ENCODE measurements at places on chromosomes 4 and X. TPM values are rescaled to one million over a fixed set of nuclear protein-coding genes. Genes with fewer than 3 reads are reported as not detected.
A peak's percentile ranks its signal among the peaks of the same experiment; 100 is the strongest.

VCX2 gene
- total RNA-seq, result not detected

GRCh38 chrX:9443327-9443726 is 21.5 kb upstream of the TBL1X start:
- no peaks in the 10 kb centered on the region for H3K27me3 ChIP-seq
- no peaks in the 10 kb centered on the region for H3K4me1 ChIP-seq
- H3K36me3 ChIP-seq, result no peaks in the 10 kb centered on the region
- H3K4me3 ChIP-seq, result no peak overlapping the region

GRCh38 chrX:153499341-153499740 is 4.6 kb downstream of the BGN start:
- no peaks in the 10 kb centered on the region for H3K36me3 ChIP-seq
- no peak for DNase-seq
- peak overlapping the region; percentile 46 for H3K4me3 ChIP-seq
- H3K27ac ChIP-seq, result peak overlapping the region; percentile 33
- peaks cover 14% of the 10 kb centered on the region for H3K4me1 ChIP-seq

CC2D2A gene
- 9.6 TPM for total RNA-seq

- no peak overlapping the region for H3K4me3 ChIP-seq
- DNase-seq, result no peak
- H3K27ac ChIP-seq, result peak overlapping the region; percentile 25
- H3K27me3 ChIP-seq, result no peaks in the 10 kb centered on the region
- peaks cover 24% of the 10 kb centered on the region for H3K4me1 ChIP-seq
- no peaks in the 10 kb centered on the region for H3K36me3 ChIP-seq
These were observed 48.5 kb upstream of the MYOZ2 start for GRCh38 chr4:119087121-119087520.

GRCh38 chr4:10336471-10336870 is 120.8 kb downstream of the ZNF518B start:
- peaks cover 8% of the 10 kb centered on the region for H3K4me1 ChIP-seq
- no peak for DNase-seq
- no peak overlapping the region for H3K27ac ChIP-seq
- no peaks in the 10 kb centered on the region for H3K36me3 ChIP-seq
- H3K27me3 ChIP-seq, result peaks cover 41% of the 10 kb centered on the region

DDX60 gene
- total RNA-seq, result 5.3 TPM

DNA sequence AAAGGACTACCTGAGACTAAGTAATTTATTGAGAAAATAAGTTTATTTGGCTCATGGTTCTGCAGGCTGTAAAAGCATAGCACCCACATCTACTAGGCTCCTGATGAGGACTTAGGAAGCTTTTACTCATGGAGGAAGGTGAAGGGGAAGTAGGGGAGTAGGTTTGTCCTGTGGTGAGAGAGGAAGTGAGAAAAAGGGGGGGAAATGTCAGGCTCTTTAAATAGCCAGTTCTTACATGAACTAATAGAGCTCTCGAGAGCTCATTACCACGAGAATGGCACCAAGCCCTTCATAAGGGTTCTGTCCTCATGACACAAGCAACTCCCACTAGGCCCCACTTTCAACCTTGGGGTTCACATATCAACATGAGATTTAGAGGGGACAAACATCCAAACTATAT is 125.5 kb upstream of the NRK start:
- no peak overlapping the region for H3K4me3 ChIP-seq
- no peaks in the 10 kb centered on the region for H3K27me3 ChIP-seq
- no peak overlapping the region for H3K27ac ChIP-seq

Data from left ventricle myocardium inferior (tissue), 1 donor.